ENCODE measurements at places on chromosomes 13 and 19.
A peak's percentile ranks its signal among the peaks of the same experiment; 100 is the strongest.

DNA sequence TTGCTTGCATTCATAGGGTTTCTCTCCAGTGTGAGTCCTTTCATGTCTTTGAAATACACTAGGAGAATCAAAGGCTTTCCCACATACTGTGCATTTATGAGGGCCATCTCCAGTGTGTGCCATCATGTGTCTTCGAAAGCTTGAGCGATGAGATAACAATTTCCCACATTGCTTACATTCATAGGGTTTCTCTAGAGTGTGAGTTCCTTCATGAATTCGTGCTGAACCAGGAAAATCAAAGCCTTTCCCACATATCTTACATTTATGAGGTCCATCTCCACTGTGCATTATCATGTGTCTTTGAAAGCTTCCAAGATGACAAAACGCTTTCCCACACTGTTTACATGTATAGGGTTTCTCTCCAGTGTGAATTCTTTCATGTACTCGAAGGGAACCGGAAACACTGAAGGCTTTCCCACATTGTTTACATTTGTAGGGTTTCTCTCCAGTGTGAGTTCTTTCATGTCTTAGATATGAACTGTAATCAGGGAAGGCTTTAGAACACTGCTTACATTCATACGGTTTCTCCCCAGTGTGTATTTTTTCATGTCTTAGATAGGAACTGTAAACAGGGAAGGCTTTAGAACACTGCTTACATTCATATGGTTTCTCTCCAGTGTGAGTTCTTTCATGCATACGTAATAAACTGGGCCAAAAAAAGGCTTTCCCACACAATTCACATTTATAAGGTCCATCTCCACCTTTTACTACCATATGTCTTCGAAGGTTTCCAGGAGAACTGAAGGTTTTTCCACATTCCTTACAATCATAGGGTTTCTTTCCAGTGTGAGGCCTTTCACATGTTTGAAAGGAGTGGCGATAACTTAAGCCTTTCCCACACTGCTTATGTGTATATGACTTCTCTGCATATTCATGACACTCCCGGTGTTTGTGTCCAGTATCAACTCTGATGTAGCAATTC lies 21.4 kb downstream of the ZNF44 start:
- no peak overlapping the region for H3K4me3 ChIP-seq
- no peak for DNase-seq
- peaks cover 18% of the 10 kb centered on the region for H3K36me3 ChIP-seq
- no peak overlapping the region for H3K27ac ChIP-seq
- H3K4me1 ChIP-seq, result no peaks in the 10 kb centered on the region

GRCh38 chr19:10471909-10472308 lies 31.2 kb downstream of the KEAP1 start:
- no peaks in the 10 kb centered on the region for H3K4me1 ChIP-seq
- no peaks in the 10 kb centered on the region for H3K36me3 ChIP-seq
- H3K4me3 ChIP-seq, result no peak overlapping the region
- no peak overlapping the region for H3K27ac ChIP-seq
- no peaks in the 10 kb centered on the region for H3K27me3 ChIP-seq

DNA sequence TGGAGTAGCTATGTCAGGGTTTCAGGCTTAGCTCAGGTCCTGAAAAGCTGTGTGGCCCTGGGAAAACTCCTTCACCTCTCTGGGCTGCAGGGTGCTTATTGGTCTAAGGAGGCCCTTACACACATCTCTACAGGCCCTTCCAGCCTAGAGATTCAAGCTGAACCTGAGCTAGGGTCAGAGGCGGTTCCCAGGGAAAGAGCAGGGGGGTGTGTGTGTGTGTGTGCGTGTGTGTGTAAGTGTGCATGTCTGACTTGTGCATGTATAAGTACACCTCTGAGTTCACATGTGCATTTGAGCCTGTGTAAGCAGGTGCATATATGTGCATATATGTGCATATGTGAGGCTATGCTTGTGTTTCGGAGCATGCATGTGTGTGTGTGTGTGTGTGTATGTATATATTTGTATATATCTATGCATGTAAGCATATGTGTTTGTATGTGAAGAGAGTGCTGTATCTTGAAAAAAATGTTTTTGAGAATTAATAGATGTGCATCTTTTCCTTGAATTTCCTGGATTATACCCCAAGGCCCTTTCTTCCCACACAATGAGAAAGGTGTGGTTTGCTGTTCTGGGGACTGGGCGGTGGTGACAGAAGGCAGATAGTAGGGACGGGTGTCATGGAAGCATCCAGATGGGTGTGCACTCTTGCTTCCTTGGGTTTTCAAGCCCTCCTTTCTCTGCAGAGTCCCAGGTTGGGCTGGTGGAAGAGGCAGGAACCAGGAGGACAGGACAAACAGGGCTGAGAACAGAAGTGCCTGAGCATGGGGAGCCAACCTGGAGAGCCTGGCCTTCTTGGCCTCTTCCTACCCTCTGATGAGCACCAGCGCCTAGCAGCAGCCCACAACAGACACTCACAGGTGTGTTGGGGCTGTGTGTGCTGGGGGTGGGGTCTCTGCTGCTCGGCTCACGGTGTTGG lies 150.3 kb upstream of the TSHZ3 start:
- no peaks in the 10 kb centered on the region for H3K27me3 ChIP-seq
- no peak overlapping the region for H3K4me3 ChIP-seq
- no peak for DNase-seq
- no peaks in the 10 kb centered on the region for H3K4me1 ChIP-seq

DNA sequence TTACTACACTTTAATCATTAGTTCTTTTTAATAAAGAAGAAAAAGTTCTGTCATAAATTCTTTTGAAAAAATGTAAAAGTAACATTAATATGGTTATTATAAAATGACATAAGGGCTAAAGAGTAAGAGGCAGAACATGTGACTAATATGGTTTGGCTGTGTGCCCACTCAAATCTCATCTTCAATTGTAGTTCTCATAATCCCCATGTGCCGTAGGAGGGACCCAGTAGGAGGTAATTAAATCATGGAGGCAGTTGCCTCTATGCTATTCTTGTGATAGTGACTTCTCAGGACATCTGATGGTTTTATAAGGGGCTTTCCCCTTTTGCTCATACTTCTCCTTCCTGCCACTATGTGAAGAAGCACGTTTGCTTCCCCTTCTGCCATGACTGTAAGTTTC lies 104.5 kb downstream of the UGGT2 start:
- no peak for DNase-seq
- no peaks in the 10 kb centered on the region for H3K27me3 ChIP-seq
- H3K36me3 ChIP-seq, result no peaks in the 10 kb centered on the region
- no peak overlapping the region for H3K4me3 ChIP-seq

- H3K36me3 ChIP-seq, result no peaks in the 10 kb centered on the region
- DNase-seq, result no peak
- H3K27ac ChIP-seq, result no peak overlapping the region
- no peaks in the 10 kb centered on the region for H3K4me1 ChIP-seq
- H3K4me3 ChIP-seq, result no peak overlapping the region
Observed at GRCh38 chr13:95714142-95714832, 37.3 kb downstream of the DNAJC3 start.

DNA sequence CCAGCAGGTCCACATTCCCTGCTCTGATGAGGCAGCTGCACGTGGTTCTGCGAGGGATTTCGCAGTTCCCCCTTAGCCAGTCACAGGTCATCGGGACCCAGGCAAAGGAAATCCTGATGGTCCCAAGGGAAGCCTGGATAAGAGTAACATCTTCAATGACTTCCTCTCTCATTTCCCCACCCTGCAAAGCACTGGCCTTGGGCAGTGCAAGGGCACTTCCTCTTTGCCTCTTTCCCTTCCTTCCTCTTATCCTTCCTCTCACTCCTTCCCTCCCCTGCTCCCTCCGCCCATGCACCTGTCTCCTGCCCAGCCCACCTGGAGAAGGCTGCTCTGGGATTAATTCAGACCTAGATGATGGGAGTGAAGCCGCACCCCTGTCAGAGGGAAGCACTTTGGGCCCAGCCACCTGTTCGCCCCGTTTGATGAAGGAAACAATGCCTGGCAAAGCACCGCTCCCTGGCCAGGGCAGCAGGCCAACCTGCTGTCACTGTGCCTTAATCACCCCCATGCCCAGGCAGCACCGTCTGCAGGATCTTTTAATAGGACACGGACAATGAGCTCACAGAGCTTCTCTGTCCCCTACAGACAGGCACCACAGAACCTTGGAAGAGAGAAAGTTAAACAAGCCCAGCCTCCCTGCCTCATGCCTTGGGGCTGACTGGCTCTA lies 113.5 kb upstream of the PABPC3 start:
- no peaks in the 10 kb centered on the region for H3K27me3 ChIP-seq
- H3K4me1 ChIP-seq, result peaks cover 9% of the 10 kb centered on the region
- H3K36me3 ChIP-seq, result no peaks in the 10 kb centered on the region
- peak; percentile 61 for DNase-seq
- peak overlapping the region; percentile 53 for H3K27ac ChIP-seq

GRCh38 chr13:82766732-82767321 lies 1115.4 kb downstream of the SLITRK1 start:
- no peak overlapping the region for H3K27ac ChIP-seq
- H3K27me3 ChIP-seq, result no peaks in the 10 kb centered on the region
- DNase-seq, result no peak
- H3K4me3 ChIP-seq, result no peak overlapping the region
- H3K36me3 ChIP-seq, result no peaks in the 10 kb centered on the region
- H3K4me1 ChIP-seq, result no peaks in the 10 kb centered on the region

GRCh38 chr13:113432506-113433270 lies 20.6 kb downstream of the ADPRHL1 start:
- H3K36me3 ChIP-seq, result no peaks in the 10 kb centered on the region
- no peaks in the 10 kb centered on the region for H3K4me1 ChIP-seq
- H3K4me3 ChIP-seq, result no peak overlapping the region
- no peaks in the 10 kb centered on the region for H3K27me3 ChIP-seq

DNA sequence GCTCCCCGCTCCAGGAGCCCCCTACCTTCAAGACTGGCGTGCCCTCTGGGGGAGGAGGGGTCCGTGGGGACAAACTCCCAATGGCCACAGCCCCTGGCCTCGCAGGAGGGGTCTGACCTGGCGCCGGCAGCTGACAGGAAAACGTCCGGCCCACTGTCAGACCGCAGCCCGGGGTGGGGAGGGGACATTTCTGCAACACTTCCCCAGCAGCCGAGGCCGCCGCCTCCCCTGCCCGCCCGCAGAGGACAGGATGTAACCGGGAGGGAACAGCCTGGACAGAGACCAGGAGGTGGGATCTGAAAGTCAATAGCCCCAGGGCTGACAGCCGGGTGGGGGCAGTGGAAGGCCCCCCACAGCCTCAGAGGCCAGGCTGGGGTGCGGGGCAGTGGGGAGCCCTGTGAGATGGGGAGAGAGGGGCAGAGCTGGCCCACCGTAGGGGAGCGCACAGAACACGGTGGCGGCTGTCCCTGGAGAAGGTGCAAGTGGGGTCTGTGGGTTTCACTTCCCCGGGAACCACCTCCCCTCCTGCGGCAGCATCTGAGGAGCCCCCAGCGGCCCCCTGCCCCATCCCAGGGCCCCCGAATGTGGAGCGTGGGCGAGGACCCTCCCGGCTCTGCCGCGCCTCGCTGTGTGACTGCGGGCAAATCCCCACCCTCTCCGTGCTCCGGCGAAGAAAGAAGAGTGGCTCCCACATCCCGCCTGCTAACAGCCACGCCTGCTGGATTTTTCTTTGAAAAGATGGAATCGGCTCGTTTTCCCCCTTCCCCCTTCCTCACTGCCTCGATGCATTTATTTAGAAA lies at the start of gene PEAK3:
Gene PEAK3 (minus strand): TSS at position 114 of the 800 bp plus-strand sequence. CDS start 1,244 bp downstream, outside the sequence.
- no peaks in the 10 kb centered on the region for H3K36me3 ChIP-seq
- DNase-seq, result peak; percentile 67
- H3K4me1 ChIP-seq, result peaks cover 6% of the 10 kb centered on the region
- peaks cover 12% of the 10 kb centered on the region for H3K27me3 ChIP-seq
- H3K4me3 ChIP-seq, result peak within 1 kb of the TSS; percentile 21
- H3K27ac ChIP-seq, result peak within 1 kb of the TSS; percentile 6

- H3K4me1 ChIP-seq, result peaks cover 7% of the 10 kb centered on the region
- H3K27me3 ChIP-seq, result peaks cover 4% of the 10 kb centered on the region
- no peak overlapping the region for H3K27ac ChIP-seq
- no peak for DNase-seq
- H3K4me3 ChIP-seq, result no peak overlapping the region
Observed at GRCh38 chr19:485583-486236, 10.6 kb upstream of the MADCAM1 start.

GRCh38 chr19:29978080-29978479 lies 36.0 kb downstream of the URI1 start:
- no peaks in the 10 kb centered on the region for H3K4me1 ChIP-seq
- H3K27ac ChIP-seq, result no peak overlapping the region
- H3K36me3 ChIP-seq, result no peaks in the 10 kb centered on the region
- DNase-seq, result no peak
- H3K4me3 ChIP-seq, result no peak overlapping the region
- no peaks in the 10 kb centered on the region for H3K27me3 ChIP-seq

- no peaks in the 10 kb centered on the region for H3K36me3 ChIP-seq
- no peaks in the 10 kb centered on the region for H3K4me1 ChIP-seq
- H3K4me3 ChIP-seq, result no peak overlapping the region
- no peak for DNase-seq
- no peak overlapping the region for H3K27ac ChIP-seq
Observed at GRCh38 chr19:5360003-5360780, 19.6 kb upstream of the PTPRS start.

DNA sequence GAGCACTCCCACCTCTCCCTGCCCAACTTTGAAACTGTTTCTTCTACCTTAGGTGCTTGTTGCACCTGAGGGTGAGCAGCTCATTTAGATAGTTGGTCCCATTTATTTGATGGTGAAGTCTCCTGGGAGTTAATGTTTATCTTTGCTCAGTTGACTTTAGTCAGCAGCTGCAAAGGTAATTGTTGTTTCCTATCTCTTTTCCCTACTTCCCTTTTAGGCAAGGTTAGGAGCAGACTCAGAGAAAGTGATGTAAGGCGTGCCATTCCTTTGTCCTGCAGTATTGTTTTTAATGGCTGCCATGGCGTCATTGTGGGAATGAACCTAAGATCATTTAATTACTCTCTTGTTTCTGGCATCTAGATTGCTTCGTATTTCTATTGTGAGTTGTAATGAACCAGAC lies 11.6 kb downstream of the AKAP11 start:
- peak; percentile 38 for DNase-seq
- H3K36me3 ChIP-seq, result no peaks in the 10 kb centered on the region
- no peaks in the 10 kb centered on the region for H3K4me1 ChIP-seq
- H3K27me3 ChIP-seq, result no peaks in the 10 kb centered on the region
- H3K4me3 ChIP-seq, result no peak overlapping the region
- H3K27ac ChIP-seq, result peak overlapping the region; percentile 23

DNA sequence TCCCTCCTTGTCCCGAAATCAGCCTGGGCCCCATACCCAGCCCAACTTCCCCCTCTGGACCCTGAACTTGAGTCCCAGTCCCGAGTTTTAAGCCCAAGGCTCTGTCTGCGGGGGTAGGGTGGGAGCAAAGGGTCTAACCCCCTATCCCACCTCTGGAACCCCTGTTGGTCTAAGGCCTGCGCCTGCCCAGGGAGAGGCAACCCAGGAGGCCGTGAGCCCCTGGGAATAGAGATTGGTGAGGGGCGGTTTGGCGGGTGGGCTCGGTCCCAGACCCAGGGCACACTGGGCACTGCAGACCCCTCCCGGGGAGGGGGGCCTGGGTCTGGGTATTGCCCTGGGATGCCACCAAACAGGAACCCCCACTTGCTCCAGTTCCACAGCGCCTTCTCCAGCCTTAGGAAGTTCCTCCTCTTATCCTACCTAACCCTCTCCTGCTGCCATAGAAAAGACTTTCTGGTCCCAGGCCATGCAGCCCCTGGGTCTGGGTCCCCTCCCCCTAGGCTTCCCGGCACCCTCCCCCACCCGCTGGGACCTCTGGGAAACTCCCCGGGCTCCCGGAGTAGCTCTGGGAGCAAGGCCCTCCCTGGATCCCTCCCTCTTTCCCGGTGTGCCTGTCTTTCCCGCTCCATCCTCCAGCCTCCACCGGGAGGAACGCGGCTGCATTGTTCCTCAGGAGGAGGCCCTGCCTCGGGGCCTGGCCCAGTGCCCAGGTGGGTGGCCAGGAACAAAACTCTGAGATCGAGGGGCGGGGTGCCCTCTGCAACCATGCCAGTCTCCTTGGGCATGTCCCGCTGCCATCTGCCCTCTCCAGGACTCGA lies 33.6 kb upstream of the NANOS3 start:
- H3K36me3 ChIP-seq, result no peaks in the 10 kb centered on the region
- no peaks in the 10 kb centered on the region for H3K27me3 ChIP-seq
- peak overlapping the region; percentile 88 for H3K4me3 ChIP-seq

Measured in colonic mucosa (tissue), 4 donors.